Fibroblast of skin of right biceps (primary cell): ENCODE measurements at places on chromosomes 2 and 18.

DNA sequence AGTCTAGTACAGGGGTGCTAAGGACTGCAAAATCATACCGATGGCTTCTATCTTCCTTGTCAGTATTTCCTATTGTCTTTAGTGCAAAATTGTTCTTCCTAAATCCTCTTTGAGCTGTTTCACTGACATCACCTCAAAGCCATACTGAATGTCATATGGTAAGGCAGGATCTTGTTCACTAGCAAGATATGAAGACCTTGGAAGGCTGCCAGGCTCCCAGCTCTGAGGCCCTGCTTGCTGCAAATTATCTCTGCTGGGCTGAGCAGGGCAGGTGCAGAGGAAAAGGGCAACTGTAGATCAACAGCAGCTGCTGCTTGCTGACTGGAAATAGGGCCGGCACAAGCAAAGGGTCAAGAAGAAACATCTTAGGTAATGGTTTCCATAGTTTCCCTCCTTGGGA is 58.2 kb downstream of the PMAIP1 start:
- peak; percentile 83 for DNase-seq

- no peak for DNase-seq
Measured at GRCh38 chr2:219087361-219087760, 26.6 kb upstream of the IHH start.

DNA sequence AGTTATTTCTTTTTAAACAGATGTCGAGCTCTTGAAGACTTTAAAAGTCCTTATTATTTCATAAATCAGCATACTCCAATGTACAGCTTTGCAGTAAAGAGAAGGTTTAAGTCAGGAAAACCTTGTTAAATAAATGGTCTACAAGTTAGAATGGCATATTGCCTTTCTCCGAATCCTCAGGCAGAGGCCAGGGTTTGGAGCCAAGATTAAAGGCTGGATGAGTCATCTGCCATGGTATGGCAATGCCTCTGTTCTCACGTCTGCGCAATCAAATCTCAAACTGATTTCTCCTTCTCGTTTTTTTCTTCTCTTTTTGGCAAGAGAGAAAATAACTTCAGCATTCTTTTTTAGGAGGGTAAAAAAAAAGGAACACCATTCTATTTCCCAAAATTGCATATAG is 5.6 kb upstream of the KCNJ3 start:
- DNase-seq: peak; percentile 3

- no peak for DNase-seq
Measured at GRCh38 chr2:59694176-59694575, 859.3 kb downstream of the BCL11A start.

DNA sequence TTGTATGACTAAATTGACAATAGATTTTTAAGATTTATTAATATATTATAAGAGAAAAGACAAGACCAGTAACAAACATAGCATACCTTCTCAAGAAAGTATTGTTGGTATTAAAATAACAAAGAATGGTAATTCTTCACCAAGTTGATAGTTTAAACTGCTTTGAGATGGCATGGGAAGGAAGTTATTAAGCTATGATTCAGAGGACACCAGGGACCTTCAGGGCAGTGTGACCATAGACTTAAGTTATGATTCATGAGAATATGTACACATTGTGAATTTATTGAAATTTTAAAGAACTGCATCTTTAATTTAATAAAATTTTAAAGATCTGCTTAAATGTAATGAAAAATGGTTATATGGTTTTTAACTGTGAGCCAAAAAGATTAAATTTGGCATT is 205.7 kb downstream of the DSEL start:
- peak; percentile 57 for DNase-seq

DNA sequence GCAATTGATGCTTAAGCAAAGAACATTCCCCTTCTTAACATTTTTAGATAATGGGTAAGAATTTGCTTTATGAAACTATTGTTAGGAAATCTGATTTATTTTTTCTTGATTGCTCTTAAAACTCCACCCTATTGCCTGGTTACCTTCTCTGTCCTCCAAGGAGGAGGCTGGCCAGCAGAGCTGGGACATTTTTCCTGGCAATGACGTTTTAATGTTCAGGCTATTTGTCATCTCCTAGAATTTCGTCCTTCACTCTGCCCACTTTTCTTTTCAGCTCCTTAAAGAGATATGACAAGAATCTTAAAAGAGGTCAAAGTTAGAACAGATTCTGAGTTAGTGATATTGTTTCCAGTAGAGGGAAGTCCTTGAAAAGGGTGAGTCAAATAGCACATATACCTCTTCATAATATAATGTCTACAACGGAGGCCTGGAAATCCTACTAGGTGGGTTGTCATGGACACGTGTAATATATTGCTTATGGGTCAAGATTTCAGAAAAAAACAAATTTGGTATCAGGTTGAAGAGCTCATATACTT is 141.0 kb downstream of the CMPK2 start:
- DNase-seq: peak; percentile 59

- peak; percentile 36 for DNase-seq
Measured at GRCh38 chr18:55641486-55641885, 53.5 kb upstream of the TCF4 start.

DNA sequence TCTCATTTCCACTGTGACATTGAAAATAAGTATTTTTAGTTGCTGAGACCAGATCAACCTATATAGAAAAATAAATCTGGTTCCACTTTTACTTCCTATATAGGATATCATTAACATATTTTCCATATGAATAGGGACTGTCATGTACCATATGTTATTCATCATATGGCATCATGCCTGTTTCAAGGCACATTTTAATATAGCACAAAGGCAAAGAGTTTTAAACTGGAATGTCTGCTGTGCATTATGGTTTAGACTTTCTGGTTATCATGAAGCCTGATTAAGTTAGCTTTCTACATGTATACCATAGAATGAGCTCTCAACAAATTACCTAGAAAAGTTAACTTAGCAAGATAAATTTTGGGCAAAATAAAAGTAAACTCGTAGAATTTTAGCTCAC is 53.0 kb upstream of the ACYP2 start:
- peak; percentile 62 for DNase-seq

GRCh38 chr2:160652236-160652635 is 158.6 kb upstream of the RBMS1 start:
- DNase-seq: peak; percentile 28

- DNase-seq: peak; percentile 26
Measured at GRCh38 chr2:65396348-65397026, 35.9 kb downstream of the SPRED2 start.

GRCh38 chr2:3433339-3433699 is 53.8 kb downstream of the TRAPPC12 start:
- no peak for DNase-seq

DNA sequence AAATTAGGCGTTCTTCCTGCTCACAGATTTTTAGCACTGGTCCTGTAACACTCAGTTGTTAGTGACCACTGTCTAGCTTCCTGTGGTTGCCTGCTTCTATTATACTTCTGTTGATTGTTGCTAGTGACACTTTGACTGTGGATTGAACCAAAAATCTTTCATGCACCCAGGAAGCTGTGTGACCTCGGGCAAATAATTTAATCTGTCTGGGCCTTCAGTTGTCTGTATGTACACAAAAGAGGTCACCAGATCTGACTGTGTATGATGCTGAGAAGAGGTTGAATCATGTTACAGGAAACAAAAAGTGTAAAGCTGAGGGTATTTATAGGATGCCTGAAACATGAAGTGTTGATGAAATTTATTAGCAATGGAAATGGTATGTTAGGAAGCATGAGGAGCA is 12.7 kb downstream of the ICOS start:
- peak; percentile 49 for DNase-seq

- no peak for DNase-seq
Measured at GRCh38 chr18:13538630-13539029, 187.7 kb downstream of the FAM210A start.

DNA sequence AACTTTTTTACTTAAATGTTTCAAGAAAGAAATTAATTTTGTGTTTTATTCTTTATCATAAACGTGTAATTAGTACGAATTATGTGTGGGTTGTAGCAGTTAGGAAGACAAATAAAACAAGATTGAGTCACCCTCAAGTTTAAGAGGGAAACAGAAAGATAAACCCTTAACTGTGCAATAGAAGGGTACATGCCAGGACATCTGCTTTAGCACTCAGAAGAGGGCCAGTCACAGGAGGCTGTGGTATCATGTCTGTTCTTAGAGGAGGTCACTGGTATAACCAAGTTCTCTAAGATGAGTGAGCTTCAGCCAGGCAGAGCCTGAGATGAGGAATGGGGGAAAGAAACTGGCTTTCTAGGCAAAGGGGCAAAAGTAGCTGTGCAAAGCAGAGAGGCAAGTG is 42.4 kb upstream of the GRHL1 start:
- DNase-seq: no peak

GRCh38 chr2:176270100-176270750 is 983 bp downstream of the MTX2 start:
- DNase-seq: no peak

GRCh38 chr2:239816576-239817467 is 208.3 kb downstream of the NDUFA10 start:
- no peak for DNase-seq

DNA sequence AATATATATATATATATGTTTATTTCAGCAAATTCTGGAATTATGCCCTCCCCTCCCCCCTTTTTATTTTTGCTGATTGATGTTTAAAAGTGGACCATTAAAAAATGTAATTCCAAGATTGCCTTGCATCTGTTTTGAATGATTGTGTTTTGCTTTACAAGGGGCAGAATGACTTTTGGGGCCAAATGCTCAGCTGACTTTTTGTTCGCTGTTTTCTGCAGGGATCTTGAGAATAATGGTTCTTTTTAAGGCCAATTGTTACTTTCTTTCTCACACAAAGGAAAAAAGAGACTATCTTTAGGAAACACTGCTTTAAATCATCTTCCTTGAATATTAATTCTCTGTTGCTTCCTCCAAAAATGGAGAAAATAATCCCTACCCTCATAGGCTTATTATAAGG is 95.9 kb downstream of the FMNL2 start:
- DNase-seq: no peak

- DNase-seq: no peak
Measured at GRCh38 chr2:45983213-45983612, 314.0 kb upstream of the EPAS1 start.

DNA sequence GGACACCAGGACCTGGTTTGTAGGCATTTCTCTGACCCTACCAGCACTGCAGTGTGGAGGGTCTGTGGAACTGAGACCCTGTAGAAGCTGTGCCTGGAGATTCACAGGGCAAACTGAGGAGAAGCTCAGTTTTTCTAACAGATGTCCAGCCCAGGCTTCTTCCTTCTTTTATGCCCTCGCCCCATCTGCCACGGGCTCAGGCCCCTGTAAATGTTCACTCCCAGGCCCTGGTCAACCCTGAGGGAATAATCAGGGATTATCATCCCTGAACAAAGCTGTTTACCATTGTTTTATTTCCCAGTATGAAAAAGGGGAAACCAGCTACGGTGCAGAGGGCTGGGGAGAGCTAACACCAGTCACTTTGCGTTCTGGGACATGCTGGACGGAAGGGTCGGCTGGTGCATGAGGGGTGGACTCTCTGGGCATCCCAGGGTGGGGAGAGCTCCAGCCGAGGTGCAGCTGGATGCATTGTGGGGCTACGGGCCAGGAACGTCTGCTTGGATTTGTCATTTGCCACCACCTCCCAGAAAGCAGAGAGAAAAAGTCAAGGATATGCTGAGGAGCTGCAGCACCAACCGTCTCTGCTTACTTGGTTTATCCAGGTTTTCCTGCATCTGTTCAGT is 183.8 kb downstream of the TFCP2L1 start:
- DNase-seq: no peak
